ENCODE measurements at places on chromosomes 12 and 14.

- no peak for DNase-seq
Observed at GRCh38 chr12:101172316-101172715, 37.7 kb downstream of the SLC5A8 start.

- no peak for DNase-seq
Observed at GRCh38 chr14:54116198-54116885, 159.7 kb upstream of the BMP4 start.

GRCh38 chr14:103428723-103429556 is 43.7 kb downstream of the MARK3 start:
- no peak for DNase-seq

- no peak for DNase-seq
Observed at GRCh38 chr12:123655420-123655819, 15.5 kb upstream of the TCTN2 start.
